ENCODE measurements at places on chromosomes 3 and 15.

DNA sequence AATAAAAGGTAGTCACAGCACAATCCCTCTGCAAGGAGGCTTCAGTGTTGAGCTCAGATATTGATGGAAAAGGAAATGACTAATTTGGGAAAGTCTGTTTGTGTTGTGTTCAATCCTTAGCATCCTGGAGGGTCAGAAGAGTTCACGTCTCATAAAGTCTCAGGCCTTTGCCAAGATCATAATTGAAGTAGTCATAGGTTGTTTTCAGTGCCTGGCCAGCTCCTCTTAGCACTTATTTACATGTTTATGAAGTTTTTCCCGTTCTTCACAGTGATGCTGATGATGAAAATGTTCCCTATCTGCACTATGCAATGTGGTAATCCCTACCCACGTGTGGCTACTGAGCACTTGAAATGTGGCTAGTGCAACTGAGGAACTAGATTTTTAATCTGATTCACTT, 61.6 kb upstream of the TGFBR2 start:
- no peak for DNase-seq

GRCh38 chr3:170809975-170810357, 60.0 kb downstream of the RPL22L1 start:
- DNase-seq = no peak

DNA sequence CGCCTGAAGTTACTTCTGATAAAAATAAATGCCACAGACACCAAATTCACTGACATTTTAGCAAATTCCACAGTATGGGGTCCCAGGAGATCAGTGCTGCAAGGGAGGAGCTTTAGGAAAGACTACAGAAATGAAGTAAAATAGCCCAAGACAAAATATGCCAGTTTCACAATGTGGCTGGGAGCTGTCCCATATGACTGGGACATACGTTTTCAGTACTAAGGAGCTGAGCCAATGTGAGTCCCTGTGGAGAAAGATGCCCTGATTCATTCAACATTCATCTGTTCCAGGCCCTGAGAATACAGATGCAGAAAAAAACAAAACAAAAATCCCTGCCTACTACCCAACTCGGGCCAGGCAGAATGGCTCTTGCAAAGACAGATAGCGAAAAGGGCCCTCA, 63.4 kb upstream of the FAM174B start:
- no peak for DNase-seq

DNA sequence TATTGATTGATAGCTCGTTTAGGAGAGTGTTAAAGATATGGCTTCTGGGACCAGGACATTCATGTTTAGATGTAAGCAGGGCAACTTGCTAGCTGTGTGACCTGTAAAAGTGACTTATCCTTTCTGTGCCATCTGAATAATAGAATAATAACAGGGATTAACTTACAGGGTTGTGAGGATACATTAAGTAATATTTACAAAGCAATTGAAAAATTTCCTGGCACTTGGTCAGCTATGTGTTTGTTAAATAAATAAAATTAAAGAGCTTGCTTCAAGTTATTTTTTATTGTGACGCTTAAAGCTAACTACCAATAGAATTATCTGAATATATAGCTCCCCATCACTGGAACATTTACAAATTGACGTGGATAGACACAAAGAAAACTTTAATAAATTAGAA, 287.9 kb upstream of the CDIN1 start:
- DNase-seq = no peak
